Inflammatory macrophage treated with lipopolysaccharide for 1 hour (primary cell): ENCODE measurements at places on chromosomes 1 and 21.
A peak's percentile ranks its signal among the peaks of the same experiment; 100 is the strongest.

DNA sequence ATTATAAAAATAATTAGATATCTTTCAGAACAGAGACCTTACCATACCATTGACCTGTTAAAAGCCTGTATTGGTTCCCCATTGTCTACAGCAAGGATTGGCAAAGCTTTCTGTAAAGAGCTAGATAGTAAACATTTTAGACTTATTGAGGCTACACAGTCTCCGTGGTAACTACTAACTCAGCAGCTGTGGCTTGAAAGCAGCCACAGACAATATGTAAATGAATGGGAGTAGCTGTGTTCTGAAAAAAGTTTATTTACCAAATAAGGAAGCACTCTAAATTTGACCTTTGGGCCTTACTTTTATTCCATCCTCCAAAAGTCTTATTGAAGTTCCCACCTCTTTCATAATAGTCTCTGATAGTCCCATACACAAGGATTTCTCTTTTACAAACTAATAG lies 39.7 kb downstream of the NUP210L start:
- no peak for DNase-seq

- DNase-seq: no peak
Observed at GRCh38 chr1:2465371-2466269, 10.5 kb upstream of the PLCH2 start.

DNA sequence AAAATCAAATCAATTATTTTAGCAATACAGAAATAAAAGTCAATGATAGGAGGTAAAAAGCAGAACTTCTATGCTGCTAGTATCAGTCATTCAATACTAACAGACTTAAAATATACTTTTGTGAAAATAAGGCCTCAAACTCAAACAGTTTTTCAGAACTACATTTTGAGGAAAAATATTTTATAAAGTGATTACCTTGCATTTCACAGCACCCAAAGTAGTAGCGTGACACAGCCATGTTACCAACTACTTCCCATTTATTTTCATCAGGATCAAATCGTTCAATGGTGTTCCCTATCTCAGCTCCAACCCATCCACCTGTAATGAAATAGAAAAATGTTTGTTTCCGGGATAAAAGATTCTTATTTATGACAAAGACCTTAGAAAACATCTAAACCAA lies 28.7 kb downstream of the TMEM69 start:
- DNase-seq: no peak

DNA sequence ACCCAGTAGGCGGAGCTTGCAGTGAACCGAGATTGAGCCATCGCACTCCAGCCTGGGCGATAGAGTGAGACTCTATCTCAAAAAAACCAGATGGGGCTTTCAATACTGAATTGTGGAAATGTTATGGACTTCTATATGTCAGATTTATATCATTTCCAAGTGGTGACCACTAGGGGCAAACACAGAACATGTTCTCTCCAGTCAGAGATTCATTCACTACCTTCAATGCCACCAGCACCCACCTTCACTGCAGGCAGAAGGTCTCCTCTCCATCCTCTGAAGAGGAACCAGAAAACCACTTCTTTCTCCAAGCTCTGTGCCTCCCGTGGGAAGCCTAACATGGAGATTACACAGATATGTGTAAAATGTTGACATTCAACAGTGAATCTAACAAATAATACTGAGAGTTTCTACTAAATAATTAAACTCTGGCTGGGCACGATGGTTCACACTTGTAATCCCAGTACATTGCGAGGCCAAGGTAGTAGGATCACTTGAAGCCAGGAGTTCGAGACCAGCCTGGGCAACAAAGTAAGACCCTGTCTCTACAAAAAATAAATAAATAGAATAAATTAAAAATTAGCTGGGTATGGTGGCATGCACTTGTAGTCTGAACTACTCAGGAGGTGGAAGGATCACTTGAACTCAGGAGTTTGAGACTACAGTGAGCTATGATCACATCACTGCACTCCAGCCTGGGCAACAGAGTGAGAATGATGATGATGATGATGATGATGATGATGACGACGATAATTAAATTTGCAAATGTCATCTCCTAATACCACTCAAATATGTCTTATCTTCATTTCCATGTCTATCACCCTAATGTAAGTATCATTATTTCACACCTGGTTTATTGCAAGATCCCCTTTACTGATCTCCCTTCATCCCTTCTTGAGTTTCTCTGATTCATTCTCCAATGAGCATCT lies 151.1 kb downstream of the ZNF281 start:
- no peak for DNase-seq

- DNase-seq: peak; percentile 75
Observed at GRCh38 chr1:94061513-94062443, 59.2 kb downstream of the ABCA4 start.

DNA sequence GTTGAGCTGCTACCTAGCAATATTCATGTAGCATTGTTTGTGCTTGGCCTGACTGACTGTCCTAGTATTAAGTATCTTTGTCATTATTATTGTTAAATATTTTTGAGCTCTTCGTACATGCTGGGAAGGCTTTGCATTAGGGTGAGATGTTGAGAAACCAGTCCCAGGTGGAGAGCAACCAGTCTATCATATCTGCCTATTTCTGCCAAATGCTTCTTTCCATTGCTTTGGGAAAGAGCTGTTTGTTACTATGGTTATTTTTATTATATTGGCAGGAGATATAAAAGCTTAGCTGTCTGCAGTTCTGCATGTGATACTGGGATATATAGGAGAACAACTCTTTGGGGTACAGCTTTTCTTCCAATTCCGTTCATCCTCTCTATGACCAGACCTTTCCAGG lies 85.1 kb downstream of the CLDN17 start:
- DNase-seq: no peak
